ENCODE measurements at places on chromosomes 4 and X.
A peak's percentile ranks its signal among the peaks of the same experiment; 100 is the strongest.

- no peak for ATAC-seq
Measured at GRCh38 chr4:18110099-18110498, 88.5 kb upstream of the LCORL start.

GRCh38 chr4:1579901-1580691, 104.0 kb downstream of the FAM53A start:
- ATAC-seq, result peak; percentile 79

GRCh38 chrX:42944381-42944998, 166.5 kb upstream of the PPP1R2C start:
- no peak for ATAC-seq

- ATAC-seq, result no peak
Measured at GRCh38 chr4:80484712-80485111, 149.2 kb downstream of the CFAP299 start.

DNA sequence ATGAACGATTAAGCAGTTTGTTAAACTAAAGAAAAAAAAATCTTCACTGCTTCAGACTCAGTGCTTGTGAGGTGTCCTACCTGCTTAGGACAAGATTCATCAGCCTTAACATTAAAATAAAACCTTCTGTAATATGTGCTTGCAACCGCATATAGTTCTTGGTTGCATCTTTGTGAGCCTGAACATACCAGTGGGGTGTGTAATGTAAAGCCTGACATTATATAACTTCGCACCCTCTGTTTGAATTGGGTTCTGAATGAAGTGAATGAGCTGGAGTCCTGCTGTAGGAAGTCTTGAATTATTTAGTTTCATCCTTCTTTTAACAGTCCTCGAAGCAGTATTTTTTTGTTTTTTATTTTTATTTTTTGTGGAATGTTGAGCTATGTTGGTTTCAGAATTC, 3.1 kb downstream of the KDM6A start:
- no peak for ATAC-seq
